ENCODE measurements at places on chromosomes 16 and 17.

DNA sequence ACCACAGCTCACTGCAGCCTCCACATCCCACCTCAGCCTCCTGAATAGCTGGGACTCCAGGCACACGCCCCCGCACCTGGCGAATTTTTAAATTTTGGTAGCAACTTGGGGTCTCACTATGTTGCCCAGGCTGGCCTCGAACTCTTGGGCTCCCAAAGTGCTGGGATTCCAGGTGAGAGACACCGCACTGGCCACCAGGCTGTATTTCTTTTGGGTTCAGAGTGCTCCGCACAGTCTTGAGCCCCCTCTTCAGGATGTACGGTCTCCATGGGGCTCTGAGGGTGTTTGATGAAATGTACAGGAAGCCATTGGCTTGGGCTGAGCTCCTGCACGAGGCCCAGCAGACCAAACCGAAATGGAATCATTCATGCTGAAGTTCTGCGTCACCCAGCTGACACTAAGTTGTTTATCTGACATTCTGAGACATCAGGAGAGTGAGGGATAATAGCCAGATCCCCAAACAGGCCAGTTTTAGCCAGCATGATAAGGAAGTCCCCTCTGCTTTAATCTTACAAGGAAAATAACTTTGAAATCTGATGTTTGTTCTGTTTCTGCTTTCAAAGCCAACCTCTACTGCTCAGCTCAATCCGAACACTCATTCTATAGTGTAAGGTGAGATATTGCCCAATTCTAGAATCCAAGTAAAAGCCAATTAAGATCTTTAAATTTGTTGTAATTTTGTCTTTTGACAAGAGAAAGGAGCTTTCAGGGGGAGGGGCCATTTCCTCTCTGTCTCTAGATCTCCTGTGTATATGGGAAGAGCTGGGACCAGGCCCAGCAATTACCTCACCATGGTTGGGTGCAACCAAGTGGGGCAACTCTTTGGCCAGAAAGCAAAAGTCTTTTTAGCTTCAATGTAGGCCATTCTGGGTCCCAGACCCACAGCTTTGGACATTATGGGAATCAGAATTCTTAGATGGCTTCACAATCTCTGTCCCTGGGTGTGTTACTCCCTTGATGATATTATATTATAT, 23.7 kb downstream of the GPR142 start:
- no peak overlapping the region for H3K4me3 ChIP-seq
- H3K4me1 ChIP-seq, result no peaks in the 10 kb centered on the region
- peaks cover 17% of the 10 kb centered on the region for H3K27me3 ChIP-seq
- peak overlapping the region; percentile 63 for H3K27ac ChIP-seq
- DNase-seq, result no peak

- no peak overlapping the region for H3K27ac ChIP-seq
- no peak overlapping the region for H3K4me3 ChIP-seq
- no peak for DNase-seq
- no peaks in the 10 kb centered on the region for H3K4me1 ChIP-seq
- no peaks in the 10 kb centered on the region for H3K27me3 ChIP-seq
- H3K36me3 ChIP-seq, result peaks cover 2% of the 10 kb centered on the region
Measured at GRCh38 chr17:52336796-52337195, 178.3 kb upstream of the CA10 start.

GRCh38 chr17:73770849-73771229, 126.6 kb upstream of the SDK2 start:
- DNase-seq, result no peak
- H3K36me3 ChIP-seq, result no peaks in the 10 kb centered on the region
- no peak overlapping the region for H3K4me3 ChIP-seq
- no peaks in the 10 kb centered on the region for H3K4me1 ChIP-seq

GRCh38 chr17:34765291-34765690, 185.9 kb downstream of the TMEM132E start:
- no peak overlapping the region for H3K27ac ChIP-seq
- H3K4me1 ChIP-seq, result no peaks in the 10 kb centered on the region
- no peaks in the 10 kb centered on the region for H3K36me3 ChIP-seq
- peaks cover 23% of the 10 kb centered on the region for H3K27me3 ChIP-seq
- H3K4me3 ChIP-seq, result no peak overlapping the region

GRCh38 chr17:59513934-59514841, 51.2 kb upstream of the DHX40 start:
- no peaks in the 10 kb centered on the region for H3K36me3 ChIP-seq
- no peak overlapping the region for H3K4me3 ChIP-seq
- H3K4me1 ChIP-seq, result no peaks in the 10 kb centered on the region
- H3K27me3 ChIP-seq, result peaks cover 2% of the 10 kb centered on the region
- no peak overlapping the region for H3K27ac ChIP-seq

- H3K4me1 ChIP-seq, result peaks cover 52% of the 10 kb centered on the region
- no peaks in the 10 kb centered on the region for H3K27me3 ChIP-seq
- H3K4me3 ChIP-seq, result peak overlapping the region; percentile 32
- DNase-seq, result no peak
- H3K36me3 ChIP-seq, result no peaks in the 10 kb centered on the region
- peak overlapping the region; percentile 76 for H3K27ac ChIP-seq
Measured at GRCh38 chr16:81483064-81483969, 38.7 kb downstream of the CMIP start.

DNA sequence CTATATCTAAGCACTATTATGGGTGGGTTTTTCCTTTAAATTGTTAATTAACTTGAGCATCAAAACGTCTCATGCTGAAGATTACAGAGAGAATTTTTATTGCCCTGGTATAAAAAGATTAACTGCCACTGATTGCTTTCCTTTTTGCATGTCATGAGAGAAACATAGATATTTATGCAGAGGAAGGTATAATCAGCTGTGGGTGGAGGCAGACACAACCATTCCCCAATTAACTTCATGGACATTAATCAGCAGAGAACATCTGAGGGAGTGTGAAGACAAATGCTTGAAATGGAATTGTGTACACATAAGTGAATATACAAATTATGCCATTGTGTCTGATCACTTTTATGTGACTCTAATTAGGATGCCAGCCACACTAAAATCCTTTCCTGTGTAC, 115.2 kb upstream of the CPHXL start:
- no peak for DNase-seq
- no peaks in the 10 kb centered on the region for H3K4me1 ChIP-seq
- peaks cover 6% of the 10 kb centered on the region for H3K27me3 ChIP-seq
- no peak overlapping the region for H3K4me3 ChIP-seq
- no peaks in the 10 kb centered on the region for H3K36me3 ChIP-seq

DNA sequence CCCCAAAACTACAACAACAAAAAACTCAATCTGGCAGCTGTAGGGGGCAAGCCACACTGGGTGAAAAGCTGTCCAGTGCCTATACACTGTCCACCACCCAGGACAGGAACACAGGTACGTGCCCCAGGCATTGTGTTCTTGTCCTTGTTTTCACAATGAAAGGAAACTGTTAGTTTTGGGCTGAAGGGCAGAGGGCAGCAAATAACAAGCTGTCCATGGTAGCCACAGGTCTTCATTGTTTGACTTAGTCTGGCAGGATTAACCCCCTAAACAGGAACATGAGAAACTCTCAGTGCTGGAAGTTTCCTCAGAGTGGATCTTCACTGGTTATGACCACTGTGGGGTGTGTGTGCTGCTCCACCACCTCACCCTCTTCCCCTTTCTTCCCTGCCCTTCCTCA, 224.6 kb upstream of the N4BP1 start:
- H3K4me1 ChIP-seq, result no peaks in the 10 kb centered on the region
- H3K27ac ChIP-seq, result no peak overlapping the region
- no peaks in the 10 kb centered on the region for H3K36me3 ChIP-seq

Data from memory B cell (primary cell).